ENCODE measurements at places on chromosomes 12 and 14.

GRCh38 chr12:120639771-120640721 is at the start of gene CABP1:
Gene CABP1, plus strand, starts transcription at chr12:120640626. Its CDS starts 60 bp downstream, at chr12:120640686.
- peaks cover 58% of the 10 kb centered on the region for H3K27me3 ChIP-seq
- H3K36me3 ChIP-seq: no peaks in the 10 kb centered on the region
- peak; percentile 45 for DNase-seq

- peaks cover 52% of the 10 kb centered on the region for H3K4me1 ChIP-seq
- H3K27ac ChIP-seq: peak overlapping the region; percentile 97
- H3K4me3 ChIP-seq: peak overlapping the region; percentile 29
- no peak for DNase-seq
- H3K27me3 ChIP-seq: no peaks in the 10 kb centered on the region
- peaks cover 60% of the 10 kb centered on the region for H3K36me3 ChIP-seq
Measured at GRCh38 chr14:61505815-61506809, 184.7 kb downstream of the PRKCH start.

- H3K27ac ChIP-seq: no peak overlapping the region
- no peak for DNase-seq
- H3K4me1 ChIP-seq: peaks cover 13% of the 10 kb centered on the region
Measured at GRCh38 chr12:93589081-93589480, 16.6 kb downstream of the SOCS2 start.

GRCh38 chr14:92448786-92449185 is 64.8 kb upstream of the RIN3 start:
- peaks cover 7% of the 10 kb centered on the region for H3K4me1 ChIP-seq
- DNase-seq: no peak
- H3K36me3 ChIP-seq: no peaks in the 10 kb centered on the region
- H3K27me3 ChIP-seq: no peaks in the 10 kb centered on the region

DNA sequence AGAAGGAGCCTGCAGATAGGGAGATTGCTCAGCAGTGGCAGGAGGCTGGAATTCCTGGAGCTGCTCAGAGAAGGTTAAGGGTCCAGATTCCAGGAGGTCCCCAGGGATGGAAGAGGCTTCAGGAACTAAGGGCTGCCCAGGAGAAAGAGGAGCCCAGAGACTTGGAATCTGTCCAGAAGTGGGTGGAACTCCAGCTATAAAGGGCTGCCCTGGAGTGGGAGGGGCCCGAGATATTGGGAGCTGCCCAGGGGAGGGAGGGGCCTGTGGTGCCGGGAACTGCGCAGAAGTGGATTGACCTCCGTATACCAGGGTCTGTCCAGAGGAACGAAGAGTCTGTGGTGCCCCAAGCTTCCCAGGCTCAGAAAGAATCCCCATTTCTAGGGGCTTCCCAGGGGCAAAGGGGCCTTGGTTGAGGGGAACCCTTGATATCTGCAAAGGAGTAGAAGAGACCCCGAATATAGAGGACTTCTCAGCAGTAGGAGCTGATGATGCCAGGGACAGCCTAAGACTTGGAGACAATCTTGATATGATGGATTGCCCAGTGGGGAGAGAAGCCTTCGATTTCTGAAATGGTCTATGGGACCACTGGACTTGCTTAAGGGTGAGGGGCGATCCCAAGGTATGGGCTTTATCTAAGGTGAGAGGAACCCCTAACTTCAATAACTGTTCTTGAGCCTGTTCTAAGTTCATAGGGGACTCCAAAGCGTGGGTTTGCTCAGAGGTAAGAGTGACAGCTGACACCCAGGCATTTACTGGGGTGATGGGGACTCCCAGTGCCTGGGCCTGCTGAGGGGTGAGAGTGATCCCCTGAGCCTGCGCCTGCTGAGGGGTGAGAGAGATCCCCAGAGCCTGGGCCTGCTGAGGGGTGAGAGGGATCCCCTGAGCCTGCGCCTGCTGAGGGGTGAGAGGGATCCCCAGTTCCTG is 45.0 kb downstream of the FAM186A start:
- no peak overlapping the region for H3K4me3 ChIP-seq
- peaks cover 1% of the 10 kb centered on the region for H3K36me3 ChIP-seq
- DNase-seq: no peak
- H3K27ac ChIP-seq: peak overlapping the region; percentile 7

DNA sequence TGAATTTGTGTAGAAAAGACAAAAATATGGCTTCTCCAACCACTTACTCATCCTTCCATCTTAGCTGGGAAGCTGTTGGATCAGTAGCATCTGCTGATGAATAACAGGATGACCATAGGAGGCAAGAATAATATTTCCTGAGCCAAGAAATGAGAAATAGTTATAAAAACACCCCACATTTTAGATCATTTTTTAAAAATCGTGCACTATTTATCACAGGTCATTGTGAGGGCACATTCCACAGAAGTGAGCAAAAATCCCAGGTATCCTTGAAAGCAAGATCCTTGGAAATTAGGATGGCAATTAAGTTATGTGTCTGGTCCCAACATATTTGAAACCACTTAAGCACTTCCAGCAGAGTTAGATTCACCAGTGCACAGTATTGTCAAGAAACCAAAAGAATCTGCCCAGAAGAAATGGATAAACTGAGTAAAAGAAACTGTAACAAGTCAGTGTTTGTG is 8.4 kb downstream of the FAR2 start:
- no peak for DNase-seq
- peaks cover 12% of the 10 kb centered on the region for H3K4me1 ChIP-seq
- no peaks in the 10 kb centered on the region for H3K27me3 ChIP-seq
- H3K4me3 ChIP-seq: no peak overlapping the region
- no peaks in the 10 kb centered on the region for H3K36me3 ChIP-seq

GRCh38 chr14:96808619-96809406 is 11.6 kb downstream of the VRK1 start:
- H3K36me3 ChIP-seq: no peaks in the 10 kb centered on the region
- peaks cover 34% of the 10 kb centered on the region for H3K4me1 ChIP-seq
- no peak overlapping the region for H3K27ac ChIP-seq
- no peak overlapping the region for H3K4me3 ChIP-seq

DNA sequence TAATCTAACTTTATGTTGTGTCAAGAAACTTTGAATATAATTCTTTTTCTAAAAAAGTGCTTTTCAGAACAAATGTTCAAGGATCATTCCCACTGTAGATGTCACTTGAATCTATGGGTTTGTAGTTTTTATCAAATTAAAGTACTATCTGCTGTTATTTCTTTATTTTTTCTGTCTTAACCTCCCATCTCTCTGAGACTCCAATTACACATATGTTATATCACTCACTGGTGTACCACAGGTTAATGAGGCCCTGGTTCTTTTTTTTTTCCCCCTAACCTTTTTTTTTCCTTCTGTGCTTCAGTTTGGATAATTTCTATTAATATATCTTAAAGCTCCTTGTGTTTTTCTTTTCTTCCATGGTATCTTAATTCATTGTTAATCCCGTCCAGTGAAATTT is 279.9 kb upstream of the RGS6 start:
- H3K4me3 ChIP-seq: no peak overlapping the region
- H3K4me1 ChIP-seq: no peaks in the 10 kb centered on the region
- DNase-seq: no peak
- H3K27ac ChIP-seq: no peak overlapping the region

DNA sequence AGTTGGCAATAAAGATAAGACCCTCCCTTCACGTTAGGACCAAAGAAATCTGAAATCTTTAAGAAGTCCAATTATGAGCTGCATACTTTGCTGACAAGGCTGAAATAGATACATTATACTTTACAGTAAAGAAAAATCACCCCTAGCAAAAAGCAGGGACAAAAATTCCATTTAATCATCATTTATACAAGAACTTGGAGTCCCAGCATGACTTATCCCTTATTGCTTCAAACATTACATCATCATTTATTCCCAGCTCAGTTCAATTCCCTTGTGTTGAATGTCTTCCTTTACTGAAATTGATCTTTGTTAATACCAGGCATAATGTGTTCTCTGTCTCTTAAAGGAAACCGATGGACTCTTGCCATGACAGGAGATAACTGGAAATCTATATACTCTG is 449.6 kb upstream of the CCDC196 start:
- H3K4me1 ChIP-seq: no peaks in the 10 kb centered on the region
- H3K4me3 ChIP-seq: no peak overlapping the region
- peaks cover 49% of the 10 kb centered on the region for H3K27me3 ChIP-seq
- no peak for DNase-seq
- H3K36me3 ChIP-seq: peaks cover 2% of the 10 kb centered on the region

DNA sequence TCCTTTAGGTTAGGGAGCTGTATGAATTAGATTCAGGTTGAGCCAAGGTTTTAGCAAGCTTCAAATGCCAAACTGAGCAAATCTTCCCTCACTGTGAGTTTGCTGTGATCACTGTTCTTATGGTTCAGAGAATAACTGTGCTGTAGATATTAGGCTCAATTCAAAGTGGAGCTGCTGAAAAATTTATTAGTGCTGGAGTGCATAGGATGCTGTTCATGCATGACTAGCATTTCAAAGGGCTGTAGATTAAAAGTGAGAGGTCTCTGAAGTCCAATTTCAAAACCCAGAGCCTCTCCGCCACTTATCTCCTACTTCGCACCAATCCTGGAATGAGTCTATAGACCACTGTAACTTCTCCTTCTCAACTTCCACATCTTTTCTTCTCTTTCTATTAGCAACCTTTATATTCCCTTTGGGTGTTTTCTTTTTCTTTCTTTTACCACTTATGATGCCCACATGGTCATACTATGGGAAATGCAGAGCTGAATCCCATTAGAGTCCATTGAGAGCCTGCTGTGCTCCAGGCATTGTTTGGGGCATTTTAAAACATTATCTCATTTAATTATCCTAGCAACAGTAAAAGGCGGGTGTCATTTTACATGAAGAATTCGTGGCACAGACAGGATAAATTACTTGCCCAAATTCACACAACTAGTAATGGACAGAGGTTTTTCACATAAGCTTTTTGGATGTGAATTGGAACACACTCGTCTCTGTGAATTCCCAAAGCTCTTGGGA is 77.5 kb upstream of the EEA1 start:
- H3K4me3 ChIP-seq: no peak overlapping the region
- DNase-seq: no peak
- no peaks in the 10 kb centered on the region for H3K36me3 ChIP-seq
- peaks cover 6% of the 10 kb centered on the region for H3K27me3 ChIP-seq
- H3K4me1 ChIP-seq: no peaks in the 10 kb centered on the region

- H3K27ac ChIP-seq: no peak overlapping the region
- no peak for DNase-seq
- no peak overlapping the region for H3K4me3 ChIP-seq
Measured at GRCh38 chr14:26602902-26603301, 5.1 kb upstream of the NOVA1 start.

GRCh38 chr14:95943699-95944098 is 67.1 kb downstream of the TUNAR start:
- no peaks in the 10 kb centered on the region for H3K36me3 ChIP-seq
- no peak for DNase-seq
- no peaks in the 10 kb centered on the region for H3K4me1 ChIP-seq
- no peak overlapping the region for H3K4me3 ChIP-seq
- no peak overlapping the region for H3K27ac ChIP-seq

GRCh38 chr14:94114589-94115057 is 4.1 kb downstream of the IFI27 start:
- no peak for DNase-seq
- peaks cover 4% of the 10 kb centered on the region for H3K4me1 ChIP-seq
- no peak overlapping the region for H3K4me3 ChIP-seq
- H3K36me3 ChIP-seq: no peaks in the 10 kb centered on the region
- H3K27ac ChIP-seq: no peak overlapping the region
- peaks cover 58% of the 10 kb centered on the region for H3K27me3 ChIP-seq

GRCh38 chr12:32828120-32828519 is 68.5 kb downstream of the PKP2 start:
- no peaks in the 10 kb centered on the region for H3K4me1 ChIP-seq
- no peak for DNase-seq
- H3K36me3 ChIP-seq: no peaks in the 10 kb centered on the region
- no peak overlapping the region for H3K27ac ChIP-seq
- H3K27me3 ChIP-seq: peaks cover 13% of the 10 kb centered on the region

DNA sequence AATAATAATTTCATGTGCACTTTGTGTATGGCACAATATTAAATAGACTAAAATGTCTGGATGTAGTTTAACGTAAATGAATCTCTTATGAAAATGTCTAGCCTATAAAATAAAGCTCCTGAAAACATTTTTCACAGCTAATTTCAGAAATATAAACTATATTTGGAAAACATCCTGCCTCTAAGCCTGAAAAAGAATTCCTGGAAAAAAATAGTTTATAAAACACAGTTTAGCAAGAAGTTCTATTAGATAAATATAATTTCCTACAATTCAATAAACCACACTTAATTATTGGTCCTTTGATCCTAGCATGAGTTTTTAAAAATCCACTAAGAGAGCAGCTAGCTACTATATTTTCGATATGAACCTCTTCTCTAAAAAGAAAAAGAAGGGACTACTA is 159.9 kb downstream of the ADAMTS20 start:
- no peaks in the 10 kb centered on the region for H3K4me1 ChIP-seq
- H3K27ac ChIP-seq: no peak overlapping the region
- no peak overlapping the region for H3K4me3 ChIP-seq

GRCh38 chr14:60905923-60906322 is 75.0 kb downstream of the TRMT5 start:
- H3K36me3 ChIP-seq: peaks cover 3% of the 10 kb centered on the region
- H3K4me3 ChIP-seq: no peak overlapping the region
- H3K27me3 ChIP-seq: no peaks in the 10 kb centered on the region
- DNase-seq: no peak
- H3K4me1 ChIP-seq: peaks cover 2% of the 10 kb centered on the region

GRCh38 chr14:60331201-60332045 is 82.4 kb downstream of the PPM1A start:
- H3K4me1 ChIP-seq: peaks cover 15% of the 10 kb centered on the region
- H3K36me3 ChIP-seq: peaks cover 13% of the 10 kb centered on the region
- peak overlapping the region; percentile 94 for H3K4me3 ChIP-seq
- H3K27me3 ChIP-seq: peaks cover 58% of the 10 kb centered on the region

- no peaks in the 10 kb centered on the region for H3K27me3 ChIP-seq
- peaks cover 5% of the 10 kb centered on the region for H3K4me1 ChIP-seq
- H3K27ac ChIP-seq: no peak overlapping the region
- no peak for DNase-seq
- H3K4me3 ChIP-seq: no peak overlapping the region
Measured at GRCh38 chr12:88228720-88229119, 86.6 kb downstream of the TMTC3 start.
